ENCODE measurements at places on chromosomes 2 and 18.

DNA sequence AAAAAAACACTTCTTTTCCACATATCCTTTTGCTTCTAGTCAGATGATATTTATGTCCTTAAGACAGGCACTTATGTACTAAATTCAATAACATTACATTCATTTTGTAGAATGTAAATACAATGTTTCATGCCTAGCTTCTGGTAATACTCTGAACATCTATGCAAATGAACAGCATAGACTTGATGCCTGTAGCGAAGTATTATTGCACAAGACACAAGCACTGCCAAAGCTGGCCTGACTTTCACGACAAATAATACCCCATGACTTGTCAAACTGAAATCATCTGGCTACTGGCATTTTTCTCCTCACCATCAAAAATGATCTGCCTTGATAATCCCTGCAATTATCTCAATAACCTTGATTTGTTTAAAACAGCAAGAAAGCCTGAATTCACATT lies 101.3 kb downstream of the L3MBTL4 start:
- DNase-seq = no peak

- no peak for DNase-seq
These were observed 30.9 kb downstream of the MEMO1 start for GRCh38 chr2:31979956-31980355.

DNA sequence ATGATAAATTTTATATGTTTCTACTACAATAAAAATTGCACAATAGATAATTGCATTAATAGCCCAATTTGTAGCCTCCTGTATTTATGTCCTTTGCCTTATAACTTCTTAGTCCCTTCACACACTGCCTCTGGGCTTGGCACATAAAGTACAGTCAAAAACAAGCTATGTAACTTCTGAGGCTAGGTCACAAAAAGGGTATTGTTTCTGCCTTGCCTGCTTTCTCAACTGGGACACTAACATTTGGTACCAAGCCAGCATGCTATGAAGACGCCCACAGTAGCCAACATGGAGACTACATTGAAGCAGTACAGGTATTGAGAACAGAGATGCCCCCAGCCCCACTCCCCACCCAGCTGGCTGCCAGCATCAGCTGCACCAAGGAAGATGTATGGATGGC lies 5.4 kb upstream of the SLC3A1 start:
- no peak for DNase-seq

GRCh38 chr2:11348209-11348749 lies 3.8 kb upstream of the ROCK2 start:
- DNase-seq = no peak

GRCh38 chr18:59286341-59286740 lies 13.1 kb upstream of the RAX start:
- no peak for DNase-seq

DNA sequence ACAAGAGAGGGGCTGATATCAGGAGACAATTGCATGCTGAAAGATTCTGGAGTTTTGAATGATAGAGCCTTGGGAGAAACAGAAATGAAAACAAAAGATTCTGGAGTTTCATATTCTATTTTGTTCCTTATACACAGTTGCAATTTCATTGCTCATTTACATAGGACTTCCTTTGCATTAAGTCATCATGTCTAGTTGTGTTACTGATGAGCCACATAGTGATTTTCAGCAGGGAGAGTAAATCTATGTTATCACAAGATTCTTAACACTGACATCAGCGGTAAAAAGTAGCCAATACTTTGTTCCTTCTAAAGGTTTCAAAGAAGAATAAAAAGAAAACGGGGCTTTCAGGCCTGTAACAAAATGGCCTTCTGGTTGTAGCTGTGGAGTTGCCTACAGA lies 7.1 kb downstream of the ADAM17 start:
- DNase-seq = no peak

GRCh38 chr2:232341061-232341738 lies 37.4 kb upstream of the ALPP start:
- no peak for DNase-seq

DNA sequence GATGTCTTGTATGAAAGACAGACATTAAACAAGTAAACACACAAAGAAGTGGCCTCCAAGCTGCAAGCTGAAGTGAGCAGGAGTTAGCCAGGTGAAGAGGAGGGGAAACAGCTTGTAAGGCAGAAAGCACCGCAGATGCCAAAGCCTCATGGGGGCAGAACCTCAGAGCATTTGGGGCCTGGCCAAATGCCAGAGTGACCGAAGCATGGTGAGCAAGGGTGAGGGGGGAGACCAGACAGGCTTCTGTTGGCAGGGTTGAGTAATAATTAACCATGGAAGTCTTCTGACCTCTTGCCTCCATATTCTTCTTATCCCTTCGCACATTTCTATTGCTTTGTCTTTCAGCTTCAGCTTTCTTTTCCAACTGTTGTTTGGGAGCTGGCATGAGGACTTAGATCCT lies 5.6 kb downstream of the QPCT start:
- DNase-seq = no peak

DNA sequence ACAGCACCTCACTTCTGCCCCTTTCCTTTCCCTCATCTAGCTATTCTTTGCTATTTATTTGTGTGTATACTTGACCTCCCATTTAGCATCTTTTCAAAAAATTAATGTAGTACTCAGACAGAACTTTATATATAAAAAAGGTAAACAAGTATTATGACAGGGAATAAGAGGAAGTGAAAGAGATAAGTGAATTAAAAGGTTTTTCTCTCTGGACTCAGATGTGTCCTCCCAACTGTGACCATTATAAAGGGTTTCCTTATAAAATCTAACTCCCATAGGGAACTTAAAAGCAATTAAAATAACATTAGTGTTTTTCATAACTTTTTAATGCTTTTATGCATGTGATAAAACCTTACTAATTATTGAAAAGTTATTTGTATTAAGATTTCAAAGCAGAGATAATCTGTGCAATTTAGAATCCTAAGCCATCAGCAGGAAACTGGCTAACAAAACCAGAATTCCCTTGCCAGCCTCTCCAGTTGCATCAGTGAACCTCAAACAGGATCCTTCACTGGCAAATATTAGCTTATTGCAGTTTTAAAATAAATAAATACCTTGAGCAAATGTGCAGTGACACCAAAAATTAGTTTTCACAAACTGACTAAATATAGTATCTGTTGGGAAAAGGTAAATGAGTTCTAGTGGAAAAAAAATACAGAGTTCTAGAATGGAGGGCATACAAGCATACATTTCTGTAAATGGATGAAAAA lies 930.7 kb downstream of the BCL11A start:
- DNase-seq = no peak

DNA sequence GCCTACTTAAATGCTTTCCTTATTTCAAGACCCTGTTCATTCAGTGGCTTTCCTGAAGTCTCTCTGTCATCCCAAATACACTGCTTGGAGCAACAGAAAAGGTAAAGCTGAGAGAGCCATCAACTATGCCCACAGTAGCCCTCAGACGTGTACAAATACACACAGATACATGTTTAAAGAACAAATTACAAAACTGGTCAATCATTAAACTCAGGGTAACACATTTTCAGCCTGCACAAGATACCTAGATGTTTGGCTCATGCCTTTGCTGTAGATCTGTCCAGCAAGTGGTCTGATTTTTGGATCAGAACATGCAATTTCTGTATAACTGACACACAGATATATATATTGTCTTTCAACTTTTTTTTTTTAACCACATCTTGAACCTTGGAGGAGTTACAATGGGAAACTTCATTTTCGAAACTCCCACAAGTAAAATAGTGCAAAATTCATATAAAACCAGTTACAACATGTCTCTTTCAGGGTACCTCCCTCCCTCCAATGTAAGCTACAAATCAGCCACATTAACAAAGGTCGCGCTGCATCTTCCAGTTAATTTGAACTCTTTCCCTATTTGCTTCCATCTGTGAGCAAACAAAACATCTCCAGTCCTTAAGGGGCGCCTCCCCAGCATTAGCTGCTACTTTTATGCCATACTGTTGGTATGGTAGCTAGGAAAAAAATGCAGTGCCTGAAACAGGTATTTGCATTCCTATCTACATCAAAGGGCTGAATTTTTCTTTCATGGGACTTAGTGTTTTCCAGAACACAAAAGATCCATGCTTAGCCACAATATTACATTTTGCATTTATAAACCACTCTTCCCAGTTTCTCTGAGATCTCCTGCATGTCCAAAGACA lies 311.9 kb downstream of the NRXN1 start:
- DNase-seq = no peak

DNA sequence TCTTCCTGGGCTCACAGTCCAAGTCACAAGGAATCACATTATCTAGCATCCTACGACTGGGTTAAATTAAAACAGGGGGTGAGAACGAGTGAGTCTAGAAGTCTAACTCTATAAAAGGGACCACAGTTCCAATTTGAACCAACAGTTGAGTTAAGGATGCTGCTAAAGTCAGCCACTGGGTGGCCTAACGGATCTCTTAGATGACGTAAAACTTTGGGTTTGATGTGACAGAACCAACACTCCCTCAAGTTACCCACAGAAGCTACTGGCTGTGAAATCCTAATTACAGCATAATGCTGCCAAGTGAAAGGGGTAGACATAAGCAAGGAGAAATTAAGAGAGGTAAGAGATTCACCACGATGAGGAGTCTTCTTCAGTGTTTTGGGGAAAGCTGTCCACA lies 32.7 kb upstream of the RUFY4 start:
- DNase-seq = no peak

GRCh38 chr2:120825370-120826259 lies 89.9 kb downstream of the GLI2 start:
- DNase-seq = no peak

DNA sequence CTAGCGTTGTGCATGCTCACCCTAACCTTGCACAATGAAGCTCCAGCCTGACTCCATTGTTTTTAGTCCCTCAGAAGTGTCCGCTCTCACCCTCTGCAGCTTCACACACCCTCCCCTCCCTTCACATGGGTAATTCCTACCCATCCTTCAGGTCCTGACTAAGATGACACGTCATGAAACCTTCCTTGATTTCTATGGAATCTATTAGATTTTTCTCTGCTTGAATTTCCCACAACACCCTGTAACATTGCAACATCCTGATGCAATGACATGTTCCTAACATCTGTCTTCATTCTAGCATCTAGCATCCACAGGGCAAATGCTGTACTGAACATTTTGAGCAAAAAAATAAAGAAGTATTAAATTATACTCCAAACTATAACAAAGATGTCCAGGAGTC lies 77.0 kb upstream of the PID1 start:
- DNase-seq = no peak

DNA sequence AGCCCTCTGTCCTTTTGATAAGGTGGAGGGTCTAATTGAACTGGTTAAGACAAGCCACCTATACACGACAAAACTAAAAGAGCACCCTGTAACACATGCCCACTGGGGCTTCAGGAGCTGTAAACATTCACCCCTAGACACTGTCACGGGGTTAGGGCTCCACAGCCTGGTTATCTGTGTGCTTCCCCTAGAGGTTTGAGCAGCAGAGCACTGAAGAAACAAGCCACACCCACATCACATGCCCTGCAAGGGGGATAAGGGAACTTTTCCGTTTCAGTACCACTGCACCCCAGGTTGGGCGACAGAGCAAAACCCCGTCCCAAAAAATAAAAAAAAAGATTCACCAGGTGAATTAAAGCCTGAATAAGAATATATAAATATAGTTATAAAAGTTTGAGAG lies 913.7 kb upstream of the ACVR2A start:
- DNase-seq = no peak
